Stimulated activated CD8-positive, alpha-beta memory T cell treated with anti-CD3 and anti-CD28 coated beads, Interleukin-2, amount 100 ng/mL, for 48 hours (primary cell): ENCODE measurements at places on chromosomes 16 and 17.

DNA sequence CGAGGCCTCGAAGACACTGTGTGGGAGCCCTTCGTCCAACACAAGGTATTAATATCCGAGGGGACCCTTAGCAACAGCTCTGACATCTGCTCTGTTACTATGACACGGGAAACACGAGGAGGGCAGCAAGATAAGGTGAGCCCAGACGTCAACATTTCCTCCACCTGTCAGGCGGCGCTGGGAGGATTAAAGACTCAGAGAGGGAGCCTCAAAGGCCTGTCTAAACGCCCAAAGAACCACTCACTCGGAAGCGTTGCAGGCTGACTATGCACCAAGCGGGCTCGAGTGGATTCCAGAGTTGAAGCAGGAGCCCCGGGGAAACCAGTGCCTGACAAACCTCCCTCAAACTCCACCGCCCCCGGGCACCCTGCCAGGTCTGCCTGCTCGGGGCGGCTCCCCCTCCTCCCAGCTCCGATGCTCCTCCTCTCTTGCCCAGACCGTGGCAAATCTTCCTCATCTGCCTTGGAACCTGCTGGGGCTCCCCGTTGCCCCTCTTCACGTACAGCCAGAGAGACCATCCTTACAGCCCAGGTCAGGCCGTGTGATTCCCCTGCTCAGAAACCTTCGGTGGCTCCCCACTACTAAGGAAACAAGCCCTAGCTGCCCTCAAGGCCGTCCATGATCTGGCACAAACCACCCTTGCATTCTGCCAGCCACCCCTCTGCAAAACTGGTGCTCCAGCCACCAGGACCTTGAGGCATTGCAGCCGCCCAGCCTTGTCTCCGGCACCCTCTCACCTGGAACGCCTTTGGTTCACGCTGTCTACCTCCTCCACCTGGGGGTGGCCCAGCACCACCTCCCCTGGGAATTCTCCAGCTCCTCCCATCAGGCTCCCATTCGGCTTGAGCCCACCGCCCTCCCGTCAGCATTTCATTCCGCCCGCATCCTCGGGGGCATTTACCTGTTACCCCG lies 16.2 kb downstream of the RPH3AL start:
- no peak for DNase-seq

GRCh38 chr16:54812229-54812628 lies 118.4 kb upstream of the IRX5 start:
- no peak for DNase-seq

DNA sequence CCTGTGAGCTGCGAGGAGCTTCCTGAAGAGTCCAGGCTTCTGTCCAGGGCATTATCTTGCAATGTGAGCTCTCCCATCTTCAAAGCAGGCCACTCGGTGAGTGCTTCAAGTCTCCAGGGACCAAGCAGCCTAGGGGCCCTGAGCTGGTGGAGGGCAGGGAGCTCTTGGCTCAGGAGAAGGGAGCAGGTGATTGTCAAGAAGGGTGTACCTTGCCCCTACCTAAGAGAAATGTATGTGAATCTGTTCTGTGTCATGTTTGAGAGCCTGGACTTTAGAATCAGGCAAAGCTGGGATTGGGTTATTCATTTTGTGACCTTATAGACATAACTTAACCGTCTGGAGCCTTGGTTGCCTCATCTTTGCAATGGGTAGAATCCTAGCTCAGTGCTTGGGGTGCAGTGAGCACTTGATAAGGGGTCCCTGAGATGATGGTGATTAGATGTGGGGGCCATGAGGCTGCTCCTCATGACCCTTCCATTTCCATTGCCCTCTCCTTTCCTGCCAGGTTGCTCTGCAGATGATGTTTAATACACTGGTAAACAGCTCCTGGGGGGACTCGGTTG lies 15.9 kb downstream of the ZNF768 start:
- no peak for DNase-seq

DNA sequence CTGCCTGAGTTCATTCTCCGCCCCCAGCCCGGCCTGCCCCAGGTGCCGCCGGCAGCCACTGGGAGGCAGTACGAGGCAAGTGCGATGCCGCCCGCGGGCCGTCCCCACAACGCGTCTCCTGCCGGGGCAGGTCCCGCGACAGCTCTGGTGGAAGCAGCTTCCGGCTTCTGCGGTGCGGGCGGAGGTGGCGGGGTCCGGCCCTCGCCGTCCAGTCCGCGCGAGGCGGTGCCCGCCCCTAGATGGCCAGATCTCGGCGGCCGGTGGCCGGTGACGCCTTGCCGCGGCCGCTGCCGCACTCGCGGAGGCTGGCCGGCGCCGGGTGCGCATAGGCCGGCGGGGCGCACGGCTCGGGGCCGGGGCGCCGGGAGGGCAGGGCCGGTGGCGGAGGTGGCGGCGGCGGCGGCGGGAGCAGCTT lies 1.8 kb downstream of the GJD3 start:
- peak; percentile 85 for DNase-seq

GRCh38 chr16:20900299-20901067 lies at the start of the genes DCUN1D3 and LYRM1:
TSS of gene DCUN1D3 (minus strand) at chr16:20900358. CDS start at chr16:20862538, 37,820 bp downstream.
TSS of gene LYRM1 (plus strand) at chr16:20900771. CDS start at chr16:20915556, 14,785 bp downstream.
- DNase-seq: peak; percentile 91

GRCh38 chr17:38918129-38918913 lies 7.1 kb upstream of the LASP1NB start:
- no peak for DNase-seq

GRCh38 chr16:85179344-85180046 lies 67.2 kb upstream of the CIBAR2 start:
- DNase-seq: no peak

GRCh38 chr16:79592186-79592585 lies 8.4 kb downstream of the MAF start:
- no peak for DNase-seq

DNA sequence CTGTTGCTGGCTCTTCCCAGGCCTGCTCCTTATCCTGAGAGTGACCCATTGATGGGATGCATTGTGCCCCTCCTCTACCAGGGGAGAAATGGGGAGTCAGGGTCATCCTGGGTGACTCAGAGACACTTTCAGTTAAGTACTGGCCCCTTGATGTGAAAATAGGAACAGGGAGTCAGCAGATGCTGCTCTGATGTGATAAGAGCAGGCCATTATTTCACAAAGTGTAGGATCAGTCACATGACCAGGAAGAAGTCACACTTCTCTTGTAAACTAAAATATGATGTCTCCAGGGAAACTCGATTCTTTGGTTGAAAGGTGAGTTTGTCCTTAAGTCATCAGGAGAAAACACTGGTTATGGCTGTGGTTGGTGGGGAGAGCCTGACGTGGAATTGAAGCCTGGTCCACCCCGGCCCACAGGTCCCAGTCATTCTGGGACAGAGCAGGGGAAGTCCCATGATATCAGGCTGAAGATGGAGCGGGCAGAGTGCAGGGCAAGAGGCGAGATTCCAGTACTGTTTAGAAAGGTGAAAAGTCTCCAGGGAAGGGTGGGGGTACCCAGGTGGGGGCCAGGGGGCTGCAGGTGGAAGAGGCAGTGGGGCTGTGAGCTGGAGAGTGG lies 88.6 kb upstream of the NLRP1 start:
- DNase-seq: no peak

GRCh38 chr17:74603746-74604145 lies 11.7 kb upstream of the CD300LD start:
- DNase-seq: no peak

DNA sequence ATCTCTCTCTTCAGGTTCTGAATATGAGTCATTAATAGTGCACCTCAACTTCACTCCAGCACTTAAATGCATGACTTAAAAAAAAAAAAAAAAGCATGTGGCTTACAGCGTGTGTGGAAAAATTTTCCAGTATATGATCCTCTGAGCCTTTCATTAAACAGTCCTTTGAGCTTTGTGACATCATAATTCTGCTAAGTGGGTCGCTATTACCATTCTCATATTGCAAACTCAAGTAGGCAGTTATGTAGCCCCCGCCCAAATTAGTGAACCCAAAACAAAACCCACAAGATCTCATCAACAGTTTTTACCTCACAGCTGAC lies 672 bp downstream of the CMTR2 start:
- DNase-seq: no peak

GRCh38 chr16:5056352-5056751 lies 9.4 kb downstream of the C16orf89 start:
- DNase-seq: peak; percentile 44

GRCh38 chr16:57617604-57618111 lies 10.8 kb upstream of the ADGRG1 start:
- DNase-seq: no peak

DNA sequence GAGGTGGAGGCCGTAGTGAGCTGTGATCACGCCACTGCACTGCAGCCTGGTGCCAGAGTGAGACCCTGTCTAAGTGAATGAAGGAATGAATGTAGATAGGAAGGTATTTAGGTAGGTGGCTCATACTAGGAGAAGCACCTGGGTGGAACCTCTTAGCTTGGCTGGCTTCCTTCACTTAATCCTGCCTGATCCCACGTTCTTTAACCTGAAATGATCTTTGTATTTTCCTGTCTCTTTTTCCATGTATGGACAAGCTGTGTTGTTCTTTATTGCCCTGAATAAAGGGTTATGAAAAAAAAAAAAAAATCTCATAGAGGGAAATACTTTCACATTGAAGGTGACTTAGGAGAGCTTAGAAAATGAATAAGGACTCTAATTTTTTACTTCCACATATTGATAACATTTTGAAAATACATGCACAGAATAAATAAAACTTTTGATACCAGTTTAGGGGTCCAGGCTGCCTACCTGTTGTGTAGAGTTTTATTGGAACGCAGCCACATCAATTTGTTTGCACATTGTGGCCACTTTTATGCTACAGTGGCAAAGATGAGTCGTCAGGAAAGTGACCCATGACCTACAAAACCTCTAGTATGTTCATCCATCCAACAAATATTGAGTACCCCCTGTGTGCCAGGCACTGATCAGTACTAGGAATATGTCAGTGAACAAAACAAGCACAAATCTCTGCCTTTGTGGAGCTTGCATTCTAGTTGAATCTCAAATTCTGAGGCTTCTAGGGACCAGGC lies 44.6 kb downstream of the VPS35L start:
- DNase-seq: no peak

- DNase-seq: no peak
These were observed 1.9 kb upstream of the ASIC2 start for GRCh38 chr17:33294994-33295393.

DNA sequence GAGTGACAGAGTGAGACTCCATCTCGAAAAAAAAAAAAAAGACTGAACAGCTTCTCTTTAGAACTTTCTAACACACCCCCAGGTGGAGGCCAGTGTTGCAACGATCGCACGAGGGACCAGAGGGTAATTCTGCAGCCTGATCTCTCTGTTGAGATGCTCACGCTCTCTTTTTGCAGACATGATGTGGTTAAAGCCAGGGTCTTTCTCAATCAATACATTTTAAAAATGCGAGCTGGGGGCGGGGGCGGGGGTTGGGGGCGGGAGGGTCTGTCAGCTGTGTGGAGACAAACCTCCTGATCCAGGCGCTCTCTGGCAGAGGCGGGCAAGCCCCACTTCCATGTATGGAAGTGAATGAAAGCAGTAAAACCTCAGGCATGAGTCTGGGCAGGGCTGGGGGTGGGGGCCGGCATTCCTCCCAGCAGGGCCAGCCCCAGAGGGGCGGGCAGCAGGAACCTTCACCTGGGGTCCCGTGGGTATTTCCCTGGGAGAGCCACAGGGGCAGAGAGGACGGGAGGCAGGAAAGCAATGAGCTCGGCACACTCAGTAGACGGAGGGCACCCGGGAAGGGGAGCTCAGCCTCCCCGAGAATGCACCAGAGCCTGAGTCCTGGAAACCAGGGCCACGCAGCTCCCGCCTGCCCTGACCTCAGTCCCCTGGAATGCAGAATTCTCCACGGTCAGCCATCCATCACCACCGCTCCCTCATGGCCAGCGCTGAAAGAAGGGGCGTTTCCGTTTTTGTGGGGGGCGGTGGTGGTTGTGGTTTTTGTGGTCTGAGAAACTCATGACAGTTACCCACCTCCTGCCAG lies 28.0 kb downstream of the NXN start:
- DNase-seq: no peak
